Kidney tubule cell (primary cell): ENCODE measurements at places on chromosomes 13 and 19.

DNA sequence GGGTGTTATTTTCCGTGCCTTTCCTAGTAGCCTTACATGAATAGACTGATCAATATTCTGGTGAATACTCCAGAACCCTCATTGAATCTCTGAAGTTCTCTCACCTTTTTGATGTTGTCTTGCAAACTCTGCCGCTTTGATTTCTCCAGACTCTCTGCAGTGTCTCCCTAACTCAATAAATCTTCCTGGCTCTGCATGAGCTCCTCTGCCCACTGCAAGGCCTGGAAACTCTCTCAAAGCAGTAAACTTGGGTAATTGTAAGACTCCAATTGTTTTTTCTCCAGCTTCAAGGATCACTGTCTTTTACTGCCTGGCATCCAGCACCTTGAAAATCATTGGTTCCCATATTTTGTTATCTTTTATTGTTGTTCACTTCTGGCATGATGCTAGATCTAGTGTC lies 198.4 kb downstream of the GPC5 start:
- DNase-seq: no peak

GRCh38 chr13:65508745-65509144 lies 1721.4 kb downstream of the PCDH9 start:
- DNase-seq: no peak

DNA sequence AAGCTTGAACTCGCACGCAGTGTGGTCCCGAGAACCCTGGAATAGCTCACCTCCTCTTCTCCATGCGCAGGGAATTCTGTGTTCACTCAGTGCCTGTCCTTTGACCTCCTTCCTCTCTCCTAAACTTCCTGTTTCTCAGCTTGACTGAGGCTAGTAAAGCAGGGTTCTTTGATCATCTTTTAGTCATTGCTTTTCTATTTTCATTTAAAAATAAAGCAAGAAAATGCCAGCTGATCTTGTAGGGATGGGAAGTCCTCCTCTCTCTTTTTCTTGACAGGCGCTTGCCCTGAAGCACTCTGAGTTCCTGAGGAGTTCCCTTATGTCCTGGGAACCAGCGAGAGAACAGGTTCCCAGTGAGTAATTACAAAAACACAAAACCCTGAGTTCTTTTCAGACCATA lies 62.8 kb downstream of the ARHGEF7 start:
- no peak for DNase-seq

GRCh38 chr19:10145031-10145430 lies 25.3 kb upstream of the EIF3G start:
- no peak for DNase-seq

GRCh38 chr13:23790577-23791170 lies 98.5 kb downstream of the MIPEP start:
- no peak for DNase-seq

DNA sequence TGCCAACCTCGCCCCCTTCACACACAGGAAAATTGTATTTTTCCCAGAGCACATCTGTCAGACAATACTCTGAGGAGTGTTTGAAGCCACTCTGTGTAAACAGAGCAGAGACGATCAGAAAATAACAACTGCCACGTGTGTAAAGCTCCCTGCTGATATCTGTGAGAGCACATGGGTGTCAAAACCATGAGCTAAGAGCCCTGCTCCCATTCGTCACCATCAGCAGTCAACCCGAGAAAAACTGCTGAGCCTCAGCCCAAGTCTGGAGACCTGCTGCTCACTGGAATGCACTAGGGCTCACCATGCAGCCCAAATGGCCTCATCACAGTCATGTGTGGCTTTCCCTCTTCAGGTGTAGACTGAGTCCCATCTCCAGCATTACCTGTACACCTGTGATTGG lies 304.1 kb downstream of the FGF14 start:
- DNase-seq: no peak

GRCh38 chr19:18668252-18668631 lies 15.2 kb upstream of the CRTC1 start:
- no peak for DNase-seq

DNA sequence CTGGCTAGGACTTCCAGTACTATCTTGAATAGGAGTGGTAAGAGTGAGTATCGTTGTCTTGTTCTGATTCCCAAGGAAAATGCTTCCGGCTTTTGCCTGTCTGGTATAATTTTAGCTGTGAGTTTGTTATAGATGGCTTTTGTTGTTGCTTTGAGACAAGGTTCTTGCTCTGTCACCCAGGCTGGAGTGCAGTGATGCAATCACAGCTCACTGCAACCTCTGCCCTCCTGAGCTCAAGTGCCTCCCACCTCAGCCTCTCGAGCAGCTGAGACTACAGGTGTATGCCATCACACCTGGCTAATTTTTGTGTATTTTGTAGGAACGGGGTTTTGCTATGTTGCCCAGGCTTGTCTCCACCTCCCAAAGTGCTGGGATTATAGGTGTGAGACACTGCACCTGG lies 6.1 kb upstream of the ZNF543 start:
- DNase-seq: no peak

DNA sequence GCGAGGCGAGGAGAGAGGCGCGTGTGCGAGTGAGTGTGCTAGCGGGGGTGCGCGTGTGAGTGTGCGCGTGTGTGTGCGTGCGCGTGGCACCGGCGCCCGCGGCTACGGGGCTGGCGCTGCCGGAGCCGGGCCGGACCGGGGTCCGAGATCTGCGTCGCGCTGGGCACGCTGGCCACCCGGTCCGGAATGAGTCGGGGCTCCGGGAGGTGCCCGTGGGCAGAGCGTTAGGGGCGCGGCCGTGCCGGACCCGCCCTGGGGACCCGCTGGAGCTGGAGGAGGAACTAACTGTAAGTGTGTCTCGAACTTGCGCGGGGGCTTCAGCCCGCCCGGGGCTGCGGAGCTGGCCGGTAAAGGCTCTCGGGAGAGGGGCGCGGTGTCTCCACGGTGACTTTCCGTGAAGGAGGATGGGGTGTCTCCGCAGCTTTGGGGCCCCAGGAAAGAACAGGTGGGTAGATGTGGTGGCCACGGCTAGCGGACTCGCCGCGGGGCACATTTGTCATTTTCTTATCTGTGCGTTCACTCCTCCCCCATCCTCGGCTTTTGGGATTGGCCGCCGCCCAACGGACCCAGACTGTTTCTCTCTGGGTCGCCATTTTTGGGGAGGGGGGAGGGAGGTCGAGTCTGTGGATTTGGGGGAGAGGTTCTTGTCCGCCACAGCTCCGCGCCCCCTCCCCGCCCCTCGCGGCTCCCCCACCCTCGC lies 10.1 kb upstream of the SOX1 start:
- no peak for DNase-seq

DNA sequence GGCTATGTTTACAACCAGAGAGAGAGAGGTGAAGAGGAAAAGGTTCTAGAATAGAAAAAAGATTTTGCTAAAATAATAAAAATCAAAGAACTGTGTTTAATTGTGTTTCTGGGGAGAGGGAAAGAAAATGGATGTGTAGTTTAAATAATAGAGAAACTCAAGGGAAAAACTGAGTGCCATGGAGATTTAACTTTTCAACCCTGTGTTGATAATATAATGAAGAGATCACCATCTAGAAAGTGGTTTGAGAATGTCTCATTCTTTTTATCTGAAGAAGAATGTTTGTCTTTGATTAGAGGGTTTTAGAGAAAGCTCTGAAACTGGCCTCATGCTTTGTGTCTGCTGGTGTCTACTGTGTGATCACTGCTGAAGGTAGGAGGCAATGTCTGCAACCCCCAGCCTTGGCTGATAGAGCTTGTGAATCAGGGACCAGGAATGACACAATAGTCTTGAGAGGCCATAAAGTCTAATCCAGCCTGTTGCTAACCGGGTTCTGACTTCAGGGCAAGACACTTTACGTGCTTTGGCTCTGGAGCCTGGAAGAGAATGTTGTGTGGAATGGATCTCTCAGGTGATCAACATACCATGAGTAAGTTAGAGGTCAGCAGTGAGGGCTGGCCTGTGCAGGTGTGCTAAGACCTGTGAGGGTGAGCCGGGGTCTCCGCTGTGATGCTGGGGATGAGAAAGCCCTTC lies 5.4 kb downstream of the COL4A2 start:
- peak; percentile 93 for DNase-seq

DNA sequence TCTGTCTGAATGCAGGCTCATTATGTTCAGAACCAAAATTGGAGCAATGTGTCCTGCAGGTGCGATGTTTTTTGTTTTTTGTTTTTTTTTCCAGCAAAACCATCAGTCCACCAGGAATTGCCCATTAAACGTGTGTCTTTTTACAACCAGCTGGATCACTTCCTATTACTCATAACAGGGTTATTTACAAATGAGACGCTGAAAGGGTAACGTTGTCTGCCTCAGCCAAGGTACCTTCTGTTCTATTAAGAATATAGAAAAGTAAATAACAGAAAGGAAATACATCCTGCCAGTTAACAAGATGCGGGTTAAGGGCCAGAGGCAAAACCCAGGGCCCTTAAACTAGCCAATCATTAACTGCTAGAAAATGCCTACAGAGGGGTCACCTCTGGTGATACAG lies 590.4 kb downstream of the TBC1D4 start:
- peak; percentile 79 for DNase-seq

- DNase-seq: no peak
Measured at GRCh38 chr19:51948975-51949374, 21.7 kb downstream of the ZNF613 start.

DNA sequence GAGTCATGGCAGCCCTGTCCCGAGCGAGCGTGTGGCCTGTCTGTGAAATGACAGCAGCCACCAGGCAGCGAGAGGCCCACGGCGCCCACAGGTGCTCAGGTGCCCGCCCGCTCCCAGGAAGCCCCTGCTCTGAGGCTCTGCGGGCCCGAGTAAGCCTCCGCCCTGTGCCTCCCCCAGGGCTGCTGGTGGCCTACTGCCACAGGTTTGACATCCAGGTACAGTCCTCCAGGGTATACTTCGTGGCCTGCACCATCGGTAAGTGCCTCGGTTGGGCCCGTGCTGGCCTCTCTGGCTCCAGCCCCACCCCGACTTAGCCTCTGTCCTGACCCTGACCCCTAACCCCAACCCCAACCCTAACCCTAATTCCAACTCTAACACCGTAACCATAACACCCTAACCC lies 15.0 kb upstream of the TMPRSS9 start:
- no peak for DNase-seq
